ENCODE measurements at places on chromosomes 5 and 9.
A peak's percentile ranks its signal among the peaks of the same experiment; 100 is the strongest.

DNA sequence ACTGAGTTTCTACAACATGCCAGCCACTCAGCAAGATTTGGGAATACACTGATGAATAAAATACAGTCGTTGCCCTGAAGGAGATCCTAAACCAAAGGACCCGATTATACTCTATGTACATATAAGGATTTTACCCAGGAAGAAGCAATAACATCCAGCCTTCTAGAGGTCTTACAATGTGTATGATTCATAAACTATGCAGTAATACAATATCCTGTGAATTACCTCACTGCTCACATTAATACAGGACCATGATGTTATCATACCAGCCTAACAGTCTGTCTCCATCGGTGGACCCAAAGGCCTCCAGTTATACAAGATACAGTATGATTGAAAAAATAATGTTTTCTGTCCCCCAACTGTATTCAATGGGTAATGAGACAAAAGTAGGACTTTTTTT lies 310.5 kb upstream of the TRPM3 start:
- DNase-seq: no peak

DNA sequence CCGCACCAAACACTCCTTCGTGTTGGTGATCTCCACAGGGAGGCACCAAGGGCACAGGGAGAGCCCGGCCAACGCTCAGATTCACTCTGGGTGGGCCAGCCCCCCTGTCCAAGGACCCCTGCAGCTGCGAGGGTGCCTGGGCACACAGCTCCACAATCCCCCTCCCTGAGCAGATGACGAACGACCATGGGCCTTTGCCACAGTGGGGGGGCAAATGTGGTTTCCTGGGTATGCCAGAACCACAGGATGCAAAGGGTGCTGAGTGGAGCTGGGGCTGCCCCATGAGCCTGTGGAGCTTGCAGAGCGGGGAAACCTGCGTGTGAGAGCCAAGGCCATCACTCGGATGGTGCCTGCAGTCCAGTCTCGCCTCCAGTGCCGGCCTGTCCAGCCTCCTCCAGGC lies 31.0 kb downstream of the LPCAT1 start:
- DNase-seq: no peak

GRCh38 chr9:133332381-133332730 lies 3.6 kb downstream of the SURF6 start:
- DNase-seq: no peak

DNA sequence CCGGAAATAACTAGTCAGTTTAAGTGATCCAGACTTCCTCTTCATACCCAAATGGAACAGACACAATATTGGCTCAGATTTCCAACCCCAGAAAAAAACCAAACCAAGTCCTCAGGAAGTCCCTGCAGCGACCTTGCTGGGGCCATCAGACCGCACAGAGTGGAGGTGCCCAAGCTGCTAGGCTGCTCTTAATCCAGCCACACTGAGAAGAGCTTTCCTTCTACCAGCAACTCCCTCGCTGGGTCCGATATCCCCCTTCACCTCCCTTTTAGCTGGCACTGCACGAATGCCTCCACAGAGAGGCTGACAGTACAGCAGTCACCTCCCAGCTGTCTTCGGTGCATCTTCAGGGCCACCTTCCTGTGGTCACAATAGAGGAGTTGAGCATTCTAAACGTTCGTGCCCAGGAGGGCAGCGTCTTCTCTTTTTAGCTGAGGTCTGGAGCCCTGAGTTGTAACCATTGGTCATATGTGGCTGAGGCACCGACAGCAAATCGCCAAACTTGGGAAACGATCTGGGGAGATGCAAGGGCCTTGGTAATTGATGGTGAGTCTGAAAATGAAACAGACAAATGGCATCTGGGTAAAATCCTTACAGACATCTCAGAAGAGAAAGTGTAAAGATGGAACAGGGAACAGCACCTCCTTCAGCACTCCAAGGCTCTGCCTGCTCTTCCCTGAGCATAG lies 5.7 kb downstream of the NAIF1 start:
- DNase-seq: no peak

- DNase-seq: no peak
Measured at GRCh38 chr5:116859666-116860320, 285.2 kb upstream of the SEMA6A start.

DNA sequence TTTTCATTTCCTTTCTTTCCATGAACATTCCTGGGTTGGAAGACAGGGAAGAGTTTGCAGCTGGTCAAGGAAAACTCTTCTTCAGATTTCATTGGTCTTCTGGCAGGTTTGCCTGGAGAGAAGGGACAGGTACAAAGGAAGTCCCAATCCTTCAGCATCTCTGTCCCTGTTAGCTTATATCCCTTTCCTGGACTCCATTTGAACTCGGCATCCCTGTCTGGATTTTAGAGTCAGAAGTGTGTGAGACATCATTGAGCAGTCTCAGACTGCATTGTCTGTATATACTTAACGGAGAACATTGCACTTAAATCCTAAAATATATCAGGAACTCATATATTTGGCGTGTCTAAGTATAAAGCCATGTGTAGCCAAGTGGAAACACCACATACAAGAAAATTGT lies 54.9 kb downstream of the ADGRV1 start:
- DNase-seq: no peak

GRCh38 chr5:100616291-100616690 lies 81.1 kb downstream of the FAM174A start:
- no peak for DNase-seq

DNA sequence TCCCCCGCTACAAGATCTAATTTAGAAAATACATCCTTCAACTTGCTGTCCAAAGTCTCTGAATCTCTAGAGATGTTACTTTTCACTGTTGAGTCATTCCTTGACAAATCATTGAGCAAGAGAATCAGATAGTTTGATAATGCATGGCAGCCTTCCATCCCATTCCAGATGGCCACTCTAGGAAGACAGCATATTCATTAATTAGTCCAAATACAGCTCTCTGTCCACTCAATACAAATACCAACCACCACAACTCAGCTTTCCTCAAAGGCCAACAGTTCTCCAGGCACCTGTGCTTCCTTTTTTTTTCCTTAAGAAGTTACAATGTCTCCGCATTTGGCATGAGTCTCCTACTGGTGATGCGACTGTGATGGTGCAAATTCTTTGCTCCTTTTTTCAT lies 72.3 kb downstream of the DROSHA start:
- DNase-seq: no peak

GRCh38 chr5:133801431-133801830 lies 167.0 kb downstream of the C5orf15 start:
- no peak for DNase-seq

DNA sequence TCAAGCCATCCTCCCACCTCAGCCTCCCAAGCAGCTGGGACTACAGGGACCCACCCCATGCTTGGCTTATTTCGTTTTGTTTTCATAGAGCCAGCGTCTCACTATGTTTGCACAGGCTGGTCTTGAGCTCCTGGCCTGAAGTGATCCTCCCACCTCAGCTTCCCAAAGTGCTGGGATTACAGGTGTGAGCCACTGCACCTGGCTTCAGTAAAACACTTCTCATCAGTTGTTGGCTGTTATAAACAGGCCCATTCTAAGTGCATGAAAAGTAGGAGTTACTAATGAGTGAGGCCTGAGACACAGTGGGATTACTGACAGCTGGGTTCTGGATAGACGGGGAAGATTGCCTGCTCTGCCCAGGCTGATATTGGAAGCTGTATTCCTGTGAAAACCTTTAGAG lies 3.5 kb downstream of the CRB2 start:
- no peak for DNase-seq

DNA sequence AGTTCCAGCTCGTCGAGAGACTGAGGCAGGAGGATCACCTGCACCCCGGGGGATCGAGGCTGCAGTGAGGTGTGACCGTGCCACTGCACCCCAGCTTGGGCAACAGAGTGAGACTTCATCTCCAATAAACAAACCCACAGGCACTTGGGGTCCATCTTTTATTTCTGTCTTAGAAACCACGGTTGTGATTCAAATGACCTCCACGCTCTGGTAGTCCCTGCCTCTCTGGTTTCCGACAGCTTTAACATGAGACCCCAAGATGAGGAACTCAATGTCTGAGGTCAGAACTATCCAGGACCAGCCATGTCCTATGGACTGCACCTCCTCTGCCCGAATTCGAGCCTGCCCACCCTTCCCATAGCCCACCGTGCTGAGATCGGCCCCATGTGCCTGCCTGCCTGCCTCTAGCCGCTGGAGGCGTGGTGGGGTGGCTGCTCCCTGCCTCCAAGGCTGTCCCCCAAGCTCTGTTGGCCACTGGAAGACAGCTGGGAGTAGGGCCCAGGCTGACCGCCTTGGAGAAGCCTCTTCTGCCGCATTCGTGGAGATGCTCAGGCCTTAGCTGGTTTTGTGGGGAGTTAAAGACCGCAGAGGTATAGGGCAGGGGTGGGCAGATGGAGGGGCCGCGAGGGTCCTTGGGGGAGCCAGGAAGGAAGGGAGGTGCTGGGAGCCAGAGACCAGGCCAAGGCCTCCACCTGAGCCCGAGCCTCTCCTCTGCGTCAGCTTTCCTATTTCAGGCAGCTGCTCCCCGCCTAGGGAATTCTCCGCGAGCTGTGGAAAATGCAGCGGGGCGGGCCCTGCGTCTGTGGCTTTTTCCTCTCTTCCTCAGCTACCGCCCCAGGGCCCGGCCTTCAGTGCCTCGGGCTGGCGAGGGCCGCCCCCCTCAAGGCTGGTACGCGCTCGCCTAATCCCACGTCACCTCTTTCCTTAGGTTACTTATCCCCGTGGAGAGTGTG lies 6.9 kb upstream of the WDR5 start:
- DNase-seq: no peak

- DNase-seq: peak; percentile 46
Measured at GRCh38 chr9:14179449-14179848, 134.5 kb downstream of the NFIB start.

- peak; percentile 37 for DNase-seq
Measured at GRCh38 chr5:1737790-1738405, 61.7 kb downstream of the MRPL36 start.

DNA sequence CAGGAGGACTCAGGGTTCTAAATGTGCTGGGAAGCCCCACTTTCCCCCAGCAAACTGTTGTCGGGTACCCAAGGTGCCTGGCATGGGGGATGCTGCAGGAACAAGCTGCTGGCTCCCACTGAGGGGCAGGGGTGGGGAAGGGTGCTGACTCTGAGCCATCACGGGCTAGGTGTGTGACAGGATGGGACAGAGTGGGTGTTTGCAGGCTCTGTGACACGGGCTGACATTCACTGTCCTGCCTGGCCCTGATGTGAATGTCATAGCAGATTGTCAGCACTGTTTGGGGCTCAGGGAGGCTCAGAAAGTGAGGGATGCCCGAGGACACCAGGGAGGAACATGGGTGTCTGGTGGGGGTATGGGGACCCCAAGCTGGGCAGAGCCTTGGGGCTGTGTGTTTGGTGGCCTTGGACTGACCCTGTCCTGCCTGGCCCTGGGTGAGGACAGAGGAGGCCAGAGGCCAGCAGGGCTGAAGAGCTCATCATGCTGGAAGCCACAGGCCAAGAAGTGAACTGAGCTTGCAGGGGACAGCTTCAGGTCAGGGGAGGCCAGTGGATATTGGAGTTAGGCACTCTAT lies 20.6 kb downstream of the WNK2 start:
- DNase-seq: no peak

- DNase-seq: peak; percentile 12
Measured at GRCh38 chr9:114898741-114899140, 31.6 kb downstream of the TNFSF8 start.

DNA sequence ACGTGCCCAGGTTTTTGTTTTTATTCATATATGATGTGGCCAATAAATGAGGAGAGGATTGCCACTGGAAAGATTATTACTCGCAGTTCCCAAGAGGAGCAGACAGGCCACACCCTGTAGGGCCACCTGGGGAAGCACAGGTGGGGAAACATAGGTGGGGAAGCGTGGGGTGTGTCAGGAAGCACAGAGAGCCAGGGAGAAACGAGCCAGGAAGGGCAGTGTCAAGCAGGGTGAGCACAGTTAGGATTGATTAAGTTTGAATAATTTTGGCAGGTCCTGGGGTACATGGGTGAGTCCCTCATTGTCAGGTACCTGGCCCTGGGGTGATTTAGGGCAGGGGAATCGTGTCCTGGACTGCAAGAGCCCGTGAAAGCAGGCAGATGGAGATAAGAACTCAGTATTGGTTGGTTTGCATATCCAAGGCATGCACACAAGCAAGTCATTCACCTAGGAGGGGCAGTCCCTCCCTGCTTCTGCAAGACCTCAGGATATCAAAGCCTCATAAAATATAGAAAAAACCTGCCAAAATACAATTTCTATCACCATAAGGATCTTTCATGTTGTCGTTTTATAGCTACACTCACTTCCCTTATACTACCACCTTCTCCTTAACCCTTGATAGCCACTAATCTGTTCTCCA lies 22.4 kb downstream of the MVB12B start:
- DNase-seq: peak; percentile 89

- no peak for DNase-seq
Measured at GRCh38 chr9:121876658-121877271, 216.3 kb downstream of the TTLL11 start.

DNA sequence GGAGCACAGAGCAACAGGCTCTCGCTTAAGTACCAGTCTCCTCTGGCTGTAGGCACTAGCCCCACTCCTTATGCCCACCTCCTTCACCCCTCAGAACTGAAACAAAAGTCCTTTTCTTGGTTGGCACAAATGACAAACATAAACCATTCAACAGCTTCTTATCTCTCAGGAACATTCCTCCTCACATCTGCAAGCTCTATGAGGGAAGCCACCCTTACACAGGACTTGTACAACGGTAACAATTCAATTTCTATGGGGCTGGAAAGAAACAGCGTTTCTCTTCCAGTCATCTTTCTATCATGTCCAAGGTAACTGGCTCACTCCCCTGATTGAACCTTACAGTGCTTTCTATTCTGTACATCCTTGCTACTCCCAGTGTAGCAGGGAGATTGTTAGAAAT lies 74.1 kb downstream of the CSF2 start:
- no peak for DNase-seq

DNA sequence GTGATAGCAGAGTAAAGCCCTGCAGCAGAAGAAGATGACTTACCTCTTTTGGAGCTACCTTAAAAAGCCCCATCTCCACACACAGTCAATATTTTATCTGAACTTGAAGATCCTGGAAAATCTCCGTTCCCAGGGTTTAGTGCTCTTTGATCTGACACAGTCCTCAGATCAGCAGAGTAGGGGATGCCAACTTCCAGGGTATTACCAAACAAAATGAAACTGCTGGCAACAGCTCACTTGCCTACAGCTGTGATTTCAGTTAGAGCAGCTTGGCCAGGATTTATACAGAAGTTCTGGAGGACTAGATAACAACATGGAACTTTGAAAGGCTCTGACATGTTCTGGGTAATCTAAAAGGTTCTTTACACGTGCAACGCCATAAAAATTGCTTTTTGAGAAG lies 1537.8 kb upstream of the ACO1 start:
- no peak for DNase-seq

DNA sequence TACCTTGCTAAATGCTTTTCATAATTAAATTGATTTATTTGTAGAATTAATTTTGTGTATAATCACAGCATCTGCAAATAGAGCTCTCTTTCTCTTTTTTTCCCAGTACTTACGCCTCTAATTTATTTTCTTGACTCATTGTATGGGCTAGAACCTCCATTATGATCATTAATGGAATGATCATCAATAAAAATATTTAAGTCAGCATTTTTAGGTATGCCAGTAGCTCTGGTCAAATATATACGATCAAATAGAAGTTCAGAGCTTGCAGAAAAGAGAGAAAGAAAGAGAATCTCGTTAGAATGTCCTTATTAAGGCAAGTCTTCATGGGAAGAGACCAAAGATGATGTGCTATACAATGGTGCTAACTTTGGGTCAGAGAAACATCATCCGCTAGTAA lies 202.6 kb downstream of the TLR4 start:
- DNase-seq: no peak
